ENCODE measurements at places on chromosomes 12 and 14.

DNA sequence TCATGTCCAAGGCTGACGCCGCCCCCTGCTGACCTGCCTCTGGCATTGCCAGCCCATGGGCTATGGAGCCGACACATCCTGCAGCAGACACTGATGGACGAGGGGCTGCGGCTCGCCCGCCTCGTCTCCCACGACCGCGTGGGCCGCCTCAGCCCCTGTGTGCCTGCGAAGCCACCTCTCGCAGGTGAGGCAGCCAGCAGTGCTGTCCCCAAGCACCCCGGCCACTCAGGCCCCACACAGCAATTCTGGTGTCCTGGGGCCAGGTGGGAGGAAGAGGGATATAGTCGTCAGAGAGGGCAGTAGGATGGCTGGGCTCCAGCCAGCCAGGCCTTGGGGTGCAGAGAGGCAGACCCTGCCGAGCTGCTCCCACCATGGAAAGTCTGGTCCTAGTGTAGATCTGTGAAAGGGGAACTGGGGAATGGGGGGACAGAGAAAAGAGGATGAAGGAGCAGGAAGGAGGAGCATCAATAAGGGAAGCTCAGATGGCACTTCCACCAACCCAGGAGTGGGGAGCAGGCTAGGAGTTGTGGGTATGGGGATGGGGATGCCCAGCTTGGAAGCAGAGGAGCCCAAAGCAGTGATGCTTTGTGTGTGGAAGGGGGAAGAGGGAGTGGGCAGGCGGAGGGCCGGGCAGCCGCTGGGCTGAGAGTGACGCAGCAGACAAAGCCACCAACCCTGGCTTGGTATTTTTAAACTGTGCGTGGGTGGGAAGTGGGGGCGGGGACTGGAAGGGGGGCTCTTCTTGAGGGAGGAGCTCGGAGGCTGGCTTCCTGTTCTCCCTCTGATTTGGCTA, 4.7 kb downstream of the NAB2 start:
- peak; percentile 72 for DNase-seq

DNA sequence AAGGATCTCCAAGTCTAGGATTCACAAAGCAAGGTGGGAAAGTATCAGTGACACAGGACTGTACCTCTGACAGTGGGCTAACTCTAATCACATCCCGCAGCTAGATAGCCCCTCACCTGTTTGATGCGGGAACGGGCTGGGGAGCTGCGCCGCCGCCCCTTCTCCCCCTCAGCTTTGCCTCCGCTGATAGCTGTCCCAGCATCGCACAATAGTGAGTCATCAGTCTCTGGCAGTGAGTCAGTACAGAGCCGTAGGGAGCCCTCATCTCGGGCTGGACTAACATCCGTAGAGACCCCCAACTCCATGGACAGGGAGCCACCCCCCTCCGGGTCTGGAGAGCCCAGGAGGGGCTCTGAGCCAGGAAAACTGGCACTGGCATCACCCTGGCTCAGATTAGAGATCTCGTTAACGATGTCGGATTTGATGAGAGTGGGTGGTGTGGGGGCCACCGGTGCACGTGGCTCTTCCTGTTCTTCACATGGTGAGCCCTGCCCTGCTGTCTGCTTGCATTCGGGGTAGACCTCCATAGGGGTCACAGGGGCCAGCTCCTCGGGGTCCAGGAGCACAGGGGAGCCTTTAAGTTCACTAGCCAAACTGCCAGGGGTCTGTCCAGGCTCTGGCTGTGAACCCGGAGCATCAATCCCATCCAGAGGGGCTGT, 10.9 kb downstream of the KMT2D start:
- DNase-seq: no peak

GRCh38 chr12:75602106-75602505, 90.7 kb upstream of the KRR1 start:
- no peak for DNase-seq

DNA sequence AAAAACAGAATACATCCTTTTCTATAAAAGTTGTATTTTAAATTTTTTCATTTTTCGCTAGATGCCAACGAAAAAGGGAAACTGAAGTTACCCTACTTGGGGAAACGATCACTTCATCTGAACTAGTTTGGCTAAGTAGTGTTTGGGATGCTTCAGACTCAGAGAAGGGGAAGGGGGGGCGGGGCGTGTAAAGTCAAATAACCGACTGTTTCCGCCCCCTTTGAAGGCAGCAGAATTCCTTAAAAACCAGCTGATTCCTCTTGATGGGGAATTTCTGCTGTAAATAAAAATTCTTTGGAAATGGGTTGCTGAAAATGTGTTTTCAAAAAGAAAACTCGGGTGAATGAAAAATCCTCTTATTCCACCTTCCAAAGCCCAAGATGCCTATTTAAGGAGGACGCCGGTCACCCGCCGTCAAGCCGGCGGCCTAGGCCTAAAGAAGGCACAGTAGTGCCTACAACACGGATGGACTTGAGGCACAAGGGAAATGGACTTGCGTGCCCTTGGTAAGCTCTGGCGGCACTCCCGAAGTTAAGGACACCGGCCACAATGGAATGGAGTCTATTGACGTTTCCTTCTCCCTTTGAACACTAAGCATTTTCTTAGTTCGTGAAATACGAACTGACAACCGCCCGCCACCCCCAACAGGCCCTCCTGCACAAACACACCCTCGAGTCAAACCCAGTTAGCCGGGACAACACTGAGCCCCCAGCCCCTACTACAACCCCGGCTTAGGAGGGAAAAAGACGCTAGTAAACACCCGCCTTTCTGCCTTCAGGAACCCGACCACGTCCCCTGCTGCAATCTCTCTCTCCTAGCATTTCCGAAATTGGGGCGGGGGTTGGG, 1.9 kb downstream of the ATXN2 start:
- peak; percentile 21 for DNase-seq

GRCh38 chr14:51365241-51365965, 125.4 kb downstream of the TMX1 start:
- no peak for DNase-seq

- DNase-seq: peak; percentile 38
These were observed 93.0 kb downstream of the SLC41A2 start for GRCh38 chr12:104865080-104865479.

- no peak for DNase-seq
These were observed 73.9 kb downstream of the SYT1 start for GRCh38 chr12:78938341-78939084.

GRCh38 chr12:11863988-11864387, 206.8 kb upstream of the BCL2L14 start:
- no peak for DNase-seq

GRCh38 chr12:15808250-15808649, 19.1 kb upstream of the EPS8 start:
- no peak for DNase-seq

- no peak for DNase-seq
These were observed 208.6 kb downstream of the SLC38A4 start for GRCh38 chr12:46617167-46617566.

DNA sequence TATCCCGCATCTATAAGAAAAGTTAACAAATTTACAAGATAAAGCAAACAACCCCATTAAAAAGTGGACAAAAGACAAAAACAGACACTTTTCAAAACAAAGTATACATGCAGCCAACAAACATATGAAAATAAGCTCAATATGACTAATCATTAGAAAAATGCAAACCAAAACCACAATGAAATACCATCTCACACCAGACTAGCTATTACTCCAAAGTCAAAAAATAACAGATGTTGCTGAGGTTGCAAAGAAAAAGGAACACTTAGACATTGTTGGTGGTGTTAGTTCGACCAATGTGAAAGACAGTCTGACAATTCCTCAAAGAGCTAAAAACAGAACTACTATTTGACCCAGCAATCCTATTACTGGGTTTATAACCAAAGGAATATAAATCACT, 968.6 kb upstream of the USP15 start:
- no peak for DNase-seq

DNA sequence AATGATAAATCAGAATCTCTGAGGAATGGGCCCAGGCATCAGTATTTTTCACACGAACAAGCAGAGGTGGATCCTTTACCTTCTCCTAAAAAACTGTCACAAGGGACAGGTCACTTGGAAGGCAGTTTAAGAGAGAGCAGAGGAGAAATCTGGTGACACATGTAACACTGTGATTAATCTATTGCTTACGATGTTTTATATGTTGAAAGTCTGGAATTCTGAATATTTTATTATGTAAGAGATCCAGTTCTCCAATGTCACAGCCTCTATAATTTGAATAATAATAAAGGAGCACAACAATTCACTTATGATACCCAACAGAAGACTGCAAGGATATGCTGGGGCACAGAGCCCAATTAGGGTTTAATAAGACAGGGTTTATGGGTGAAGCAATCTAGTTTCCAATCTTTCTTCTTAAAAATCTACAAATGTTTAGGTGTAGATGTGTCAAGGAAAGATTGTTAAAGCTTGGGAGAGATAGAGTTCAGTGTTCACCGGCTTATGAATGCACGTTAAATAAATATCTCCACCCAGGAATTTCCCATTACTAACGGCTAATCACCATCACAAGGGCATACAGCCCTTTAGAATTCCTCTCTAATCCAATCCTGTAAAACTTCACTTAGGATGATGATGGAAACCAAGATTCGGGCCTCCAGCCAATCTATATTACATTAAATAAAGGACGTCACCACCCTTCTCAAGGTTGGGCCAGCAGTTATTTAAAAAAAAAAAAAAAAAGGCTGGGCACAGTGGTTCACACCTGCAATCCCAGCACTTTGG, 23.4 kb downstream of the DUSP16 start:
- no peak for DNase-seq

- DNase-seq: no peak
These were observed 158.9 kb upstream of the BTG1 start for GRCh38 chr12:92304371-92305055.

DNA sequence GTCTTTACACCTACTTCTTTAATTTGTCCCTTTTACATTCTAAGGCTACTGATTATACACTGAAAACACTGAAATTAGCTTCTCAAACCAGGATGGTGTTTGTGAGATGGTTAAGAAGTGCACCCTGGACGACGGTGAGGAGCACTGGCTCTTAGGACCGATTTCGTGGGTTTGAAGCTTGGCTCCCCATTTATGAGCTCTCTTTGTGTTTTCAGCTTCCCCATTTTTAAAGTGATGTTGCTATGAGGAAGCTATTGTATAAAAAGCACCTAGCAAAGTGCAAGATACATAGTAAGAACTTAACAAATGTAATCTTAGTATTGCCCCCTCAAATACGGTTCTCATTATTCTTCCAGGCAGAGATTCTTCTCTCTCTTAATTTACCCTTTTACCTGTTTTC, 4.7 kb downstream of the NFYB start:
- DNase-seq: no peak

GRCh38 chr12:12201274-12201758, 65.5 kb downstream of the LRP6 start:
- DNase-seq: peak; percentile 0

- peak; percentile 8 for DNase-seq
These were observed 364.1 kb upstream of the KITLG start for GRCh38 chr12:88944397-88944796.

DNA sequence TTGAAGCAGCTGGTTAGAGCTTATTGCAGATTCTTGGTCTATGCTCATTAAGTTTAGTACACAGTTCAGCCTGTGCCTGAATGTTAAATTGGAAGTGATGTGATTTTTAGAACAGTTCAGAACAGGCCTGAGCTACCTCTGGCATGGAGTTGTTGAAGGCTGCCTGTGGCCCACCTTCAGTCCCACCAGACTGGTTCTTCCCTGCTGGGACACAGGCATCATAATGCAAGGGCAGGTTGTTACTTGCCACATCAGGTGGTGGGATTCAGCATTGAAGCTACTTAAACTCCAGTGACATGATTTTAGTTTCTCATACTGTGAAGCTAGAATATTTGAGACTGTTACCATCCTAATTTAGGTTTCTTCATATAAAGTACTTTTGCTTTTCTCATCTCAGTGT, 49.4 kb downstream of the PROX2 start:
- DNase-seq: no peak

- no peak for DNase-seq
These were observed 26.9 kb downstream of the DAAM1 start for GRCh38 chr14:59215322-59215721.

GRCh38 chr12:38898001-38898684, 7.2 kb downstream of the CPNE8 start:
- DNase-seq: no peak

GRCh38 chr14:95523815-95524448, 7.5 kb upstream of the SYNE3 start:
- peak; percentile 81 for DNase-seq

DNA sequence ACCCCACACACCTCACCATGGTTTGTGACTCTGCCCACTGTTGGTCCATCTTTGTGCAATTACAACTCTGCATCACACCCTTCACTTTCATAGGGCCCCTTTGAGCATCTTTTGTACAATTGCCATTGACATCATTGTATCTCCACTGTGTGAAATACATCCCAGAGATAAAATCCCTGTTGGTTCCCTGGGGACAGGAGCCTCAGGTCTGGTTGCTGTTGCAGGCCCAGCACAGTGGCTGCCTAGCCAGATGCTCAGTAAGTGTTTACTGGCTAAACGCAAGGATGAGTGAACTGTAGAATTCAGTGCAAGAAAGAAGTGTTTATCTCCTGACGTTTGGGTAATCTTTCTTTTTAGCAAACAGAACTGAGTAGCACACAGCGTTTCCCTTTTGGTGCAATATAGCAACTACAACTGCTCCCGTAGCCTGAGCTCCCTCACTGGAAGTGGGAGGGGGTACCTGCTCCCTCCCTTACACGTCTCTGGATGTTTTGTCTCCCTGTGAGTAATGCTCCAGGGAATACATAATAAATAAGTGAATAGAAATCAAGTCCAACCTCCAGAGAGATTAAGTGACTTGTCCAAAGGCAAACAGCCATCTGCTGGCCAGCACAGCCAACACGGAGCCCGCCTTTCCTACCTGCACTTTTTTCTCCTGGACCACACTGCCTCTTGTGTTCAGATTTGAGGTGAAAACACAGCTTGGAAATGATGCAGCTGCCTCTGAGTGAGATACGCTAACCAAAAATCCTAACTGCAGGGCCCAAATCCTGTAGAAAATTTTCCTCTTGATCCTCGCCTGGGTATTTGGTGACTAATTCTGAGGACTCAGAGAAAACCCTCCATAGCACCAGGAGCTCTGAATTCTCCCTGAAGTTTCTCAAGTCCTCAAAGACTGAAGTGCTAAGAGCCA, 27.4 kb downstream of the GALNT16 start:
- DNase-seq: no peak

GRCh38 chr14:30883508-30884294, 9.3 kb downstream of the COCH start:
- DNase-seq: peak; percentile 48

GRCh38 chr12:111819191-111820158, 22.6 kb upstream of the MAPKAPK5 start:
- DNase-seq: no peak

DNA sequence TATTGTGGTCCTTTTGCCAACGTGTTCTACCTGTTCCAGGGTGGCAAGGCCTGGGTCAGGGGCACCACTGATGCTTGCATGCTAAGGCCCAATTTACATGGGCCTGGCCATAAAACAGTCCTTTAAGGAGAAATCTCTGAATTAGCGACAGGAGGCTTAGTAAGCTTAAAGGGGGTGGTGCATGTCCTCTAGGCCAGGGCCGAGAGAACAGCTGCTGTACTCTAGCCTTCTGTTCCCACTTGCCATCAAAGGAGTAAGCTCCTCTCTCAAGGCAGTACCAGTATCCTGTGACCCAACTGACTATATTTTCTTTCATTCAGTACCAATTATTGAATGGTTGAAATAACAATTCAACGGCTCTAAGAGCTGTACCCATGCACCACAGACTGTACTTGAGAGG, 67.7 kb upstream of the ZDHHC17 start:
- DNase-seq: no peak

- no peak for DNase-seq
These were observed 104.1 kb downstream of the SLC35F4 start for GRCh38 chr14:57761800-57762199.

- DNase-seq: no peak
These were observed 16.9 kb upstream of the FAM222A start for GRCh38 chr12:109696485-109697269.

GRCh38 chr12:31887109-31887811, 72.0 kb upstream of the RESF1 start:
- no peak for DNase-seq

- no peak for DNase-seq
These were observed 22.9 kb upstream of the RASSF8 start for GRCh38 chr12:25935355-25936144.

Data from activated CD4-positive, alpha-beta T cell treated with anti-CD3 and anti-CD28 coated beads, Interleukin-10, Interleukin-2, amounts not matched to agents 100 ng/mL and 50 ng/mL, durations not matched to agents 16 hours and 8 hours (primary cell).